ENCODE measurements at places on chromosomes 2 and 18. TPM values are rescaled to one million over a fixed set of nuclear protein-coding genes. Genes with fewer than 3 reads are reported as not detected.

GRCh38 chr2:56376699-56377665 is 193.2 kb downstream of the CCDC85A start:
- no peak for DNase-seq

DNA sequence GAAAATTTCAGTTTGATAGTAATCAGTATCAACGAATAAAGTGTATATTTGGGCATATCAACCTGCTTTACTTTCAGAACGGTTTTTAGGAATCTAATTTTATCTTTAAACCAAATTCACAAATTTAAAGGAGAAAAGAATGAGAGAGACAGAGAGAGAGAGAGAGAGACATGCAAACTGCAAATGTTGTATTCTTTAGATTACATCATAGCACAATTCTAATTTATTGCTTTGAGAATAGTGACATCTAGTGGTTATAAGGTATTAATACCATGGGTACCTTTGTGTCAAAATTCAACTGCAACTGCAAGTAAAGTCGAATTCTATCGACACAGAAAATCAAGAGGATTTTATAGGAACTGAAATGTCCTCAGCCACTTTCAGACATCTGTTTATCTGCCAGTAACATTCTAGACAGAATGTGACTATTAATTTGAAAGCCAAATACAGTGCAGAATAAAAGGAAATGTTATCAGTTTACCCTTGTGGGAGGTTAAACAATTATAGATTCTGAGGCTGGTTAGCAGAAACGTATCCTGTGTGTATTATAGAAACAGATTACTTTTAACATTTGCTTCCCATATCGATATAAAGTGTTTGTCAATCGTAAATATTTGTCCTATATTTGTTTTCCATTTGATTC is 529.8 kb upstream of the VRK2 start:
- DNase-seq = no peak

The CPLX4 gene
- not detected for total RNA-seq

The NEU2 gene
- not detected for total RNA-seq

The MARS2 gene
- total RNA-seq = 6.2 TPM

GRCh38 chr18:76263046-76264005 is 231.7 kb downstream of the ZNF516 start:
- DNase-seq = no peak

GRCh38 chr18:50190926-50191325 is 4.0 kb downstream of the MYO5B start:
- DNase-seq = no peak

GRCh38 chr2:186342029-186342428 is 144.0 kb upstream of the ZC3H15 start:
- DNase-seq = no peak
